LoVo (cell line): ENCODE measurements at places on chromosomes 1 and 21.

GRCh38 chr1:226420897-226421296 lies 13.0 kb upstream of the PARP1 start:
- no peak for DNase-seq

GRCh38 chr1:17630986-17631385 lies 91.5 kb downstream of the ARHGEF10L start:
- no peak for DNase-seq

DNA sequence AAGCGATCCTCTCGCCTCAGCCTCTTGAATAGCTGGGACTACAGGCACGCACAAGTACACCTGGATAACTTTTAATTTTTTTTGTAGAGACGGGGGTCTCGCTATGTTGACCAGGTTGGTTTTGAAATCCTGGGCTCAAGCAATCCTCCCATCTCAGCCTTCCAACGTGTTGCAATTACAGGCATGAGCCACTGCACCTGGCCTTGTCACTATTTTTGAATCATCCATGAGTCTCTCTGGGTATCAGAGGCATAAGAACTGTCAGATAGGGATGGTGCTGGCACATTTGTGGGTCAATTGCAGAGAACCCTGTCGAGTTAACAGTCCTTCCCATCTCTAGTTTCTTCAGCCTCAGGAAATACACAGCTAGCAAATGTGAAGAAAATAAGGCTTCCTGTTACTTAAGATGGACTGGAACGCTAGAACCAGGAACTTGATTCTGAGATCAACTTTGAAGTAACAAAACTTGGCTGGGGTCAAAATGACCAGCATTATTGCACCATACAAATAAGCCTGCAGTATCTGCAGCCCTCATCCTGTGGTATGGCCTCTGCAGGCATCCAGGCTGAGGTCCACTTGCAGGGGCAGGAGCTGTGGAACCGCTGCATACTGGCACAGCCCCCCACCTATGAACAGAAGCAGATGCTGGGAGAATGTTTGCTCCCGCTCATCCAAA lies 124.3 kb upstream of the GADD45A start:
- DNase-seq: no peak

DNA sequence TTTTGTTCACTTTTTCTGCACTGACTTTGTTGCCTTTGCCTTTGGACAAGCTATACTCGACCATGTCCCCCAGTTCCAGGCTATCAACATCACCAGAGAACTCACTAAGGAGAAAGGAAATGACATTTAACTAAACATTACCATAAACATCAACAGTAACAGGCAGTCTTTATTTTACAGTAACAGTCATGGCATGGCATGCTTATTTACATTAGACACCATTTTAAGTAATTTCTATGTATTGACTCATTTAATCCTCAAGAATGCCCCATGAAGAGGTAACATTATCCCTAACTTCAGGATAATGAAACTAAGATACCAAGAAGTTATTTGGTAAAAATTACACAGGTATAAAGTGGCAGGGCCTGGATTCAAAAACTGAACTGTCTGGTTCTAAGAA lies 8.7 kb upstream of the NRAS start:
- DNase-seq: no peak

DNA sequence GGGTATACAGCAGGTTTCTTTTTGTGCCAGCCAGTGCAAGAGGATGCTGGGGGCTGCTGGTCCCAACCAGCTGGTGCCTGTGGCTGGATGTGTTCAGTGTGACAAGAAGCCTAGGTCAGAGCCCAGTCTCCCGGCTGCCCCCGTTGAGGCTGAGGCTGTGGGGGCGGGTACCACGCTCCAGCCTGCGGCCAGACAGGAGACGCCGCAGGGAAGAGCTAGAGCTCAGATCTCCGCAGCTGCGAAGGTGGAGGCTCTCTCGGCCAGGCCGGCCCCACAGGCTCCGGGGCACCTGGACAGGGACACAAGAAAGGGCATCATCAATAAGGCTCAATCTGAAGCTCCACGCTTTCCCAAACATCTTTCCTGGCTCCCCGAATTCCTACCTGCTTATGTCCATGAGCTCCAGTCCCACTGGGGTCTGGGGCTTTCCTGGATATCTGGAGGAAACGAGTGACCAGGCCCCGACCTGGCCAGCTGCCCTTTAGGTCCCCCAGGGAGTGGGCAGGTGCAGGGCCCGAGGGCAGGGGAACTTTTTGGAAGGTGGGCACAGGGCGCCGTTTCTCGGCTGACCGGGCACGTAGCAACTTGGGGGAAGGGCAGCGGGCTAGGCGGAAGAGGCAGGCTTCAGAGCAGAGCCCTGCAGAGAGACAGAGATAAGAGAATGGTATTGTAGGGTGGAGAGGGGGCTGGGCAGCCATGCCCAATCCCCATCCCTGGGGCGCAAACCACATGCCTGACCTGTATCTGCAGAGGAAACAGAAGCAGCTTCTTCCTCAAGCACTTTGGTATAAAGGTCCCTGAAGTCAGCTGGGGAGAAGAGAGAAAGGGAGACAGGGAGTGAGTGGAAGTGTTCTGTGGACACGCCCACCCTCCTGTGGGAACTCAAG lies 7.4 kb downstream of the ENTREP3 start:
- no peak for DNase-seq

DNA sequence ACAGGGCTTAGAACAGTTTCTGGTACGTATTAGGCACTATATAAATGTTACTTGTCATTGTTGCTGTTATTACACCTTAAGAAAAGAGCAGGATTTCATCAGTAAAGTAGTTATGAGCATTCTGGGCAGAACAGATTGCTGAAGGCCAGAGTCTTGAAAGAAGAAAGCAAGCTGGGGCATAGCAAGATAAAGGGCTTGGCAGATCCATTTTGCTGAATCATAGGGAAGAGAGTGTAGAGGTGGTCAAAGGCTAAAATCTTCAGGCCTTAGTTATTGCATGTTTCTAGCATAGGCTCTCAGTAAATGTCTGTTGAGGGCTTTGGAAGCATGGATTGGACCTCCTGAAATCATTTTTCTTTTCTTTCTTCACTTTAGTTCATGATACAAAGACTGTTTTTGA lies 67.5 kb downstream of the PLA2G4A start:
- DNase-seq: no peak

- DNase-seq: no peak
Measured at GRCh38 chr1:94878329-94878728, 48.6 kb downstream of the CNN3 start.

GRCh38 chr1:193431265-193431977 lies 245.0 kb upstream of the B3GALT2 start:
- DNase-seq: peak; percentile 71

DNA sequence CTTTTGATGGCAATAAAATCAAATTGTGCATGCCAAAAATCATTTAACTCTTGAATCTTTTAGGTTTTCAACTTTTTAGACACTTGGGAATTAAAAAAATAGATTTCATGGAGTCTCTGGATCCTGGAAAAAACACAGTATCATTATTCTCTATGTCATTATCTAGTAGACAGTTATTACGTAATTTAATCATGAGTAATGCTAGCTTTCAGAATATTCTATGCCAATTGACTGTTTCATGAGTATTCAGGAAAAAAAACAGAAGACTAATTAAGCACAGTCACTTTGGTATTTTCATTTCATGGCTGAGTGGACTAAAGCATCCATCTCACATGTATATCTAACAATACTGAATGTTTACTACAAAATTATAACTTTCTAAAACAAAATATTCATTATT lies 44.0 kb downstream of the ODF2L start:
- no peak for DNase-seq

- no peak for DNase-seq
Measured at GRCh38 chr1:236148470-236148845, 6.1 kb downstream of the GPR137B start.

DNA sequence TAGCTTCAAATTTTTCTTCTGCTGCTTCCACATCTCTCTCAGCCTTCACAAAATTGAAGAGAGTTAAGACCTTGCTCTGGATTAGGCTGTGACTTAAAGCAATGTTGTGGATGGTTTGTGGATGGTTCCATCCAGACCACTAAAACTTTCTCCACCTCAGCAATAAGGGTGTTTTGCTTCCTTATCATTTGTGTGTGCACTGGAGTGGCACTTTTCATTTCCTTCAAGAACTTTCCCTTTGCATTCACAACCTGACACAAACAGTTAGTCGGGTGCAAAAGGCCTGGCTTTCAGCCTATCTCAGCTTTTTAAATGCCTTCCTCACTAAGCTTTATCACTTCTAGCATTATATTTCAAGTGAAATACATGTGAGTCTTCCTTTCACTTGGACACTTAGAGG lies 30.3 kb downstream of the DENND1B start:
- no peak for DNase-seq

DNA sequence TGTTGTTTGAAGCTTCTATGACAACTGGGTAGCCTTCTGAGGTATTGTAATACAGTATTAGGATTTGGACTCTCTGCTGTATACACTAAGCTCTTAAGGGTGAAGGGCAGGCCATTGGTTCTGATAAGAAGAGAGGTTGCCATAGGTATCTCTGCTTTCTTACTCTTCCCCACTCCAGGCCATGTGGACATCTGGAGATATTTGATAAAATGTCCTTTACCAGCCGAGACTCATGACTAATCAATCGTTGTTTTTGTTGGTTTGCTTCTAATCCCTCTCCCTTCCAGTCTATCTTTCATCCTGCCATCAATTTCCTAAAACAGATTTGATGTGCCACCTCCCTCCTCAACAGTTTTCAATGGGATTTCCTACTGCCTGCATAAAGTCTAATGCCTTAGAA lies 64.6 kb upstream of the WDR26 start:
- DNase-seq: no peak

GRCh38 chr21:31159808-31160207 lies 121.5 kb upstream of the KRTAP19-8 start:
- DNase-seq: no peak

DNA sequence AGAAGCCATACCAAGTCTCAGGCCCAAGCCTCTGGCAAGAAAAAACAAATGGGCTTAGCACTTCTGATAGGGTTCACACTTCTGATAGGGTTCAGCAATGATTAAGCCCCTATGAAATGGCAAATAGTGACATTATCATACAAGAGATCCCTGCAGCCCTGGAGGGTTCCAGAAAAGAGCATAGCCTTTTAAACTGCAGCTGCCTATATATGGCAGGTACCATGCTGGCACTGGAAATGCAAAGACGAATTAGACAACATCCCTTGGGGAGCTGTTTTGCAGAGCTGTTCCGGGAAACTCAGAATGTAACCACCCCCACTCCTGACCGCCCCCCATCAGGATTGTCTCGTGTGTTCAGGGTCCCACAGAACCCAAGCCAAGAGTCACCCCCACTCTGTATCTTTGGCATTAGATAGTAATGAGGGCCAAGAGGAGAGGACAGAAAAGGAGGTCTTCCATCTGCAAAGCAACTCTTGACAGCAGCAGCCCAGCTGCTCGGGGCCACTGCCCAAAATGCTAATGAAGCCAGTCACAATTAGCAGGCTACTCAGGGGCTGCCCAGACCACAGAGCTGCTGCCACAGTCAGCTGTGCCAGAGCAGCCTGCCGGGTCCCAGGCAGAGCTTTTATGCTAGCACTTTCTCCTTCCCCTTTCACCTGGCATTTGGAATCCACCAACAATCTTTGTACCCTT lies 50.9 kb downstream of the ITPKB start:
- DNase-seq: no peak

- DNase-seq: no peak
Measured at GRCh38 chr1:30117685-30118084, 605.7 kb downstream of the MATN1 start.

GRCh38 chr21:46081022-46081861 lies 16.7 kb upstream of the COL6A2 start:
- DNase-seq: no peak

DNA sequence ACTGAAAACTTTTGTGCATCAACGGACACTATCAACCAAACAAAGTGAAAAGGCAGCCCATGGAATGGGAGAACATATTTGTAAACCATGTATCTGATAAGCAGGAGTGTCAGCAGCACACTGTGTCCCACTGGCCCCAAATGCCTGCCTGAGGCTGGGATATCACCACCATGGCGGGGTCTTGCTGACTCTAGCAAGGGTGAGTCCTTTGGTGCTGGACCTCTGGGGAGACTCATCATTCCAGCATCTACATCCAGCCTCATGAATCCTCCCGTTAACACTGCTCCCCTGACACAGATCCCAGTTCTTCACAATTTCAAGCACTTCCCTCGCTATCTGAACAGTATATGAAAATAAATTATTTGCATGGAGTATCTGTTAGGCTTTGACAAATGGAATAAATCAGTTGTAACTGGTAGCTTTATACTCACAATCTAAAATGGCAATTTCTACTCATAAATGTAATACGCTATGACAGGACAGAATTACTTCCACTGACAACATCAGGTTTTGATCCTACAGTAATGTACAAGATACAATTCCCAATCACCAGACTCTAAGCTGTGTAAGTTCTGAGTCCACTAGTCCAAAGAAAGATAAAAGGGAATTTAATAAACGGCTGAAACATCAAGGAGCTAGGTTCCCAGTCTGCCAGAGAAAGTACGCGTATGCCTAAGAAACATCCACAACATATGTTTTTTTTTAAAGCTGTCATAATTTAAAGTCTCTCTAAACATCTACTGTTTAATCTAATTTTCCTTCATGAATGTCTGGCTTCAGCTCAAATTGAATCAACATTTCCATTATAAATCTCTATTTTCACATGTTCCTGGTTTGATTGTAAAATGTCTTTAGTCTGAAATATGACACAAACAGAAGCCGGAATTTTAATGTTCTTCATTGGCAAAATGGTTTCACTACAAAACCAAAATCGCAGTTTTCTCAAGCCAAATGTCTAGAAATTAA lies 95.1 kb downstream of the SIPA1L2 start:
- DNase-seq: no peak

GRCh38 chr1:19577036-19577435 lies 67.1 kb upstream of the NBL1 start:
- DNase-seq: no peak

GRCh38 chr1:113021430-113022085 lies 51.4 kb upstream of the LRIG2 start:
- DNase-seq: no peak

DNA sequence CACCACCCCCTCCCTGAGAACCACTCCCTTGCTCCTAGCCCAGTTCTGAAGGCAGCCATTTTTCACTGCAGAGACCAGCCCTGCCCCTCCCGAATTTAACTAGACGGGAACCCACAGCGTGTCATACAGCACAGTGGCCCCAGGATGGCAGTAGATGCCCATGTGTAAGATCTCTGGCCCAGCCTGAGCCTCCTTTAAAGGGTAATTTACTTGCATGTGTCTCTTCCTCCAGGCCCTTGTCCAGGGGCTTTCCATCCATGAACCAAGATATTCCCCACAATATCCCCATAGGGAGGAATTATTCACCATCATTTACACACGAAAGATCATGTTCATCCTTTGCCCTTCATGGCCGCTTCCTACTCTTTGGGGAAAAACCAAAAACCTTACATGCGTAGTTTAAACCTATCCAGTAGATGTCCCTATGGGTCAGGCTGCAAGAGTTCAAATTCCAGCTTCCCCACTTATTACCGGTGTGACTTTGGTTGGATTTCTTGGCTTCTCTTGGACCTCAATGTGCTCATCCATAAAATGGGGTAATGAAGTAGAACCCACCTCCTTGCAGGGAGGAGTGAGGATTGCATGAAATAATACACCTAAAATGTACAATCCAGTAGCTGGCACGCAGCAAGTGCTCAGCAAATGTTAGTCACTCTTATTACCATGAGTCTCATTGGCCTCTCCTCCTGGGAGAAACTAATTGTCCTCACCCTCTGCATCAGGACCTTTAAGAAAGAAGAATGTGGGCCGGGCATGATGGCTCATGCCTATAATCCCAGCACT lies 4.0 kb upstream of the LACTBL1 start:
- DNase-seq: peak; percentile 80

- DNase-seq: no peak
Measured at GRCh38 chr1:30806381-30807317, 49.1 kb upstream of the LAPTM5 start.
